ENCODE measurements at places on chromosomes 3 and 15. TPM values are rescaled to one million over a fixed set of nuclear protein-coding genes. Genes with fewer than 3 reads are reported as not detected.

The TRH gene
- total RNA-seq: 1.2 TPM

The EIF1B gene
- 18.9 TPM for total RNA-seq

The ITIH1 gene
- total RNA-seq: 0.98 TPM

The CCRL2 gene
- total RNA-seq: not detected

The PLCL2 gene
- 5.6 TPM for total RNA-seq

The RASGRP1 gene
- 8.8 TPM for total RNA-seq

The PRTG gene
- total RNA-seq: 5.2 TPM

The RPUSD2 gene
- 12.8 TPM for total RNA-seq

The C3orf18 gene
- total RNA-seq: 10.8 TPM

The LRRC31 gene
- total RNA-seq: not detected

The ZBTB11 gene
- total RNA-seq: 27.5 TPM

The TM6SF1 gene
- total RNA-seq: 3.9 TPM

The EIF4E3 gene
- 25.3 TPM for total RNA-seq

The ANKRD34C gene
- total RNA-seq: 0.25 TPM
